ENCODE measurements at places on chromosomes 16 and 17.

DNA sequence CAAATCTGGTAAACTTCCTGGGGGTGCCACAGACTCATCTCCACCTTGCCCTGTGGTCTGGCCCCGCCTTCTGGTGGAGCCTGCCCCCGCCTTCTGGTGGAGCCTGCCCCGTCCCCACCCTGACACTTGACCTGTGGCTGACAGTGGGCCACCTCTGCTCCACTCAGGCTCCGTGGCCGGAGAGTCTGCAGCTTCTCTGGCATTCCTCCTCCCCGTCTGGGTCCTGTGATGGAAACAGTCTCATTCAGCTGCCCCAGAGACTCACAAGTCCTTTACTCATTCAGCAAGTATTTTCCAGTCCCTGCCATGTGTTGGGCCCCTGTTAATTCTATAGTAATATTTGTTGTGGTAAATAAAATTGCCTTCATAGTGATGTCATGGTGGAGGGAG lies 21.0 kb upstream of the G6PC1 start:
- no peak for DNase-seq

GRCh38 chr17:4849011-4849536 lies 15.9 kb downstream of the MINK1 start:
- DNase-seq: no peak

DNA sequence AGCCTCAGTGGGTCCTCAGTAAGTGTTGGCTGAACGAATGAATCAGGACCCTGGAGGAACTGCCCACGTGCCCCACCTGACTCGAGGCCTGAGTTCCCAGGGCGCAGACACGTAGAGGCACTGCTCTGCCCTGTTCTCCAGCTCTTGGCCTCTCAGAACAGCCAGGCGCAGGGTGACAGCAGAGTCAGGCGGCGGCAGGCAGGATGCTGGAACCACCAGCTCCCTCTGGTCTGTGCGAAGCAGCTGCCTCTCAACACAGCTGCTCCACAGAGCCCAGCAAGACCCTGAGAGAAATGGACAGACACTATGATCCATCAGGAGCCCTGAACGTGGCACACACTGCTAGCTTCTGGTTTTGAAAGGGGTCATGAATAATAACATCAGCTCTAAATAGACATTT lies 53.1 kb upstream of the BCO1 start:
- DNase-seq: no peak

GRCh38 chr17:73369111-73369521 lies 57.3 kb upstream of the CDC42EP4 start:
- no peak for DNase-seq

GRCh38 chr17:44749980-44750318 lies 8.8 kb upstream of the ADAM11 start:
- no peak for DNase-seq

DNA sequence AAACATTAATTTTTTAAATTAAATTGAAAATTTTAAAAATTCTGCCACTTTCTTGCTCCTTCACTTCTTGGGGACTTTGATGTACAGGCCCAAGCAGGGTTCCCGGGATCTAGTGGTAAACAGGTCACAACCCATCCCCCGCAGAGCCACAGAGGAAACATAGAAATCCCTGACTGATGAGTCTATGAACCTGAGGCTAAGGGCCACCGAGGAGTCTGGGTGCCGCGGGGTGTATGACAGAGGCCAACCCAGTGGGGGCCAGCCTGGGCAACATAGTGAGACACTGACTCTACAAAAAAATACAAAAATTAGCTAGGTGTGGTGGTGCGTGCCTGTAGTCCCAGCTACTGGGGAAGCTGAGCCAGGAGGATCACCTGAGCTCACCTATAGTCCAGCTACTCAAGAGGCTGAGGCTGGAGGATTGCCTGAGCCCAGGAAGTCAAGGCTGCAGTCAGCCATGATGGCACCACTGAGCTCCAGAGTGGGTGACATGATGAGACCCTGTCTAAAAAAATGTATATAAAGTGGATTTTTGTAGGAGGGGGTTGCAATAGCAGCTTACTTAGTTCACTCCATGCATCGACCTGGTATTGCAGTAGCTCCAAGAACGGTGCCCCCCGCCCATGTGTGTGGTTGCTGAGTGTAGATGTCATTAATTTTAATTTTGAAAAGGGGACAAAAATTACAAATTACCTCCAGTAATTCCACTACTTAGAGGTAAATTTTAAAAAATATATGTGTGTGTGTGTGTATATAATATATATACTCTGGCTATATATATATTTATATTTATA lies 9.2 kb upstream of the FLYWCH1 start:
- DNase-seq: no peak

Measured in stimulated activated CD8-positive, alpha-beta memory T cell treated with anti-CD3 and anti-CD28 coated beads, Interleukin-2, amount 100 ng/mL, for 48 hours (primary cell).